ENCODE measurements at places on chromosomes 1 and 21.

- DNase-seq, result no peak
These were observed 76.4 kb upstream of the ZBTB18 start for GRCh38 chr1:243974451-243975292.

DNA sequence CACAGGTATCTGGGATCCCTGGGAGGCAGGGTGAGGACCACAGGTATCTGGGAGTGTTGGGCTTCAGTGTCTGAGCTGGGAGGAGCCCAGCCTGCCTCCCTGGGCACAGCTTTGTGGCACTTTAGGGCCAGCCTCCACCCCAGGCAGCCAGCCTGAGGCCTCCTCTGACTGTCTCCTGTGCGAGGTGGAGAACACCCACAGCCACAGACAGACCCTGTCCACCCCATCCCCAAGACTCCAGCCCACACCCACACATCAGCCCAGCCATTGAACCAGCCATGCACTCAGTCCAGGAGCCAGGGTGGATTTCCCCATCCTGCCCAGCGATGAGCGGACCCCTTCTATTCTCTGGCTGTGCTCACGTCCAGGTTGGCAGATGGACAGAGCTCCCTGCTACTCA, 21.8 kb upstream of the TNFRSF1B start:
- no peak for DNase-seq

DNA sequence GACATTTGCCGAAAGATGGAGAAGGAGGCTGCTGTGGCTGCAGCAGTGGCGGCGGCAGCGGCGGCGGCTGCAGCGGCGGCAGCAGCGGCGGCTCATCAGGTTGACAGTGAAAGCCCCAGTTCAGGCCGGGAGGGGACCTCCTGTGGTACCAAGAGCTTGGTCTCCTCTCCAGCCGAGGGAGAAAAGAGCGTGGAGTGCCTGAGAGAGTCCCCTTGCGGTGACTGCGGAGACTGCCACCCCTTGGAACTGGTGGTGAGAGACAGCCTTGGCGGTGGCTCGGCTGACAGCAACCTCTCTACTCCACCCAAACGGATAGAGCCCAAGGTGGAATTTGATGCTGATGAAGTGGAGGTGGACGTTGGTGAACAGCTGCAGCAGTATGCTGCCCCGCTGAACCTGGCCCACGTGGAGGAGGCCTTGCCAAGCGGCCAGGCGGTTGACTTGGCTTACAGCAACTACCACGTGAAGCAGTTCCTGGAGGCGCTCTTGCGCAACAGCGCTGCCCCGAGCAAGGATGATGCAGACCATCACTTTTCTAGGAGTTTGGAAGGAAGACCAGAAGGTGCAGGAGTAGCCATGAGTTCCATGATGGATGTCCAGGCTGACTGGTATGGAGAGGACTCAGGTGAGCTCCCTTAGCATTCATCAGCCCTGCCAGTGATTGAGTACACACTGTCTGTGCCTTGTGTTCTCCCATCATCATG, 6.3 kb downstream of the ZBTB8B start:
- no peak for DNase-seq

DNA sequence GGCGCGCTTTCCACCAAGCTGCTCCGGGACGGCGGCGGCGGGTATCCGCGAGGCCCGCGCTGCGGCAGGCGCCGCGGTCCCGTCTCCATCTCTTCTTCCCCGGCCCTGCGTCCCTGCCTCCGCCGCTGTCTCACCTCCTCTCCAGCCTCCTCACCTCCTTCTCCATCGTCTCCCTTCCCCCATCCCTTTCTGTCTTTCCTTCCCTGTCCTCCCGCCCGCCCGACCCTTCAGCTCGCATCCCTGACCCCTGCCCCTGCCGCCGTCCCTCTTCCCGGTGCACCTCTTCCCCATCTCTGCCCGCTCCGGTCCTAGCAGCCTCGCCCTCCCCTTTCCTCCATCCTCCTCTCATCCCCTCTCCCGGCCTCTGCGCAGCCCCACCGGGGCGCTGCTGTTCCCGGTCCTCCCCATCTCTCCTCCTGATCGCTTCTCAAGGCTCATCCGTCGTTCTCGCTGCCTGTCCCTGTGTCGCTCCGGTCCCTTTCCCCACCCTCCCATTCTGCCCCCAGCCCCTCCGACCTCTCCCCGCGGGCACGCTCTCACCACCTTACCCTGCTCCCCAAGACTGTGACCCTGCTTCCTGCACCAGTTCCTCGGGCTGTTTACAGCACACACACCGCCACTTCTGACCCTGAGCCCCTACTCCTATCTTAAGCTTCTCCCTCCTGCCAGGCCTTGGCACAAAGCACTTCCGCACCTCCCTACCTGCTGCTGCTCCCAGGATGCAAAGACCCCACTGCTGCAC, 760 bp upstream of the NPHP4 start:
- DNase-seq, result no peak

DNA sequence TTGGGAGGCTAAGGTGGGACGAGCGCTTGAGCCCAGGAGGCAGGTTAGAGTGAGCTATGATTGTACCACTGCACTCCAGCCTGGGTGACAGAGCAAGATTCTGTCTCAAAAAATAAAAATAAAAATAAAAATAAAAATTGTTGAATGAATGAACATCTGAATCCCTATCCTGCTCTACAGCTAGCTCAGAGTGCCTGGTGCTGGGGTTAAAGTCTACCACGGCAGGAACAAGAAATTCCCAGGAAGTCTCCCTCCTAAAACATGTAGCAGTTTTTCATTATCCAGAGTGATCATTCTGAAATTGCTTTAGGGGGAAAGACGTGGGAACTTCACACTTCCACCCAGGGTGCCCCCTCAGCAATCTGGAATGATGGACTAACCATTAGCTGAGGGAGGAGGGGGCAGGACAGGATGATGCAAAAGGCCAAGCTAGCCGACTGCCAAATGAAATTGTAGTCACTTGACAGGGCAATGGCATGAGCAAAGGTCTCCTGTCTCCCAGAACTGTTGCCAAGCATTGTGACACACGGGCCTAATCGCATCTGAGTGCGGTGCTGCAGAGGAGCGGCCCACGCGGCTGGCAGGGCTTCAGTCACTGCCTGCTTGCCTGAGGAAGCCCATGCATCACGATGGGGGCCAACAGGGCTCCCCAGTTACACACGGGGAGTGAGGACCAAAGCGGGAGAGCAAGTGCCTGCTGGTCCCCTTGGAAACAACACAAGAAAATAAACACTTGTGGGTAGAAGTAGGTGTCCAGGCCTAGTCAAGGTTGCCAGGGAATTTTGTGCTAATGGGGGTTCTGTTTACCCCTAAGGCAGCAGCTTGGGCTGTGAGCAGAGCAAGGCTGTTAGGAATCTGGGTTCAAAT, 85.7 kb downstream of the NENF start:
- DNase-seq, result no peak

DNA sequence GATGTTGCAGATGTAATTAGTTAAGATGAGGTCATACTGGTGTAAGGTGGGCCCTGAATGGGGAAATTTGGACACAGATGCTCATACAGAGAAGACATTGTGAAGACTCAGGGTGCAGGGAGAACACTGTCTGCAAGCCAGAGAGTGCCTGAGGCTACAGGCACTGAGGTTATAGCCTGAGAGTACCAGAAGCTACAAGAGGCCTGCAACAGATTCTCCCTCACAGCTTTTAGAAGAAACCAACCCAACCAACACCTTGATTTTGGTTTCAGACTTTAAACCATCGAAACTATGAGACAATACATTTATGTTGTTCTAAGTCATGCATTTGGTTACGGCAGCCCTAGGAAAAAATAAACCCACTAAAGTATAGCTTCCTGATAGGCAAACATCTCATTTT, 321.7 kb upstream of the USP25 start:
- DNase-seq, result no peak

DNA sequence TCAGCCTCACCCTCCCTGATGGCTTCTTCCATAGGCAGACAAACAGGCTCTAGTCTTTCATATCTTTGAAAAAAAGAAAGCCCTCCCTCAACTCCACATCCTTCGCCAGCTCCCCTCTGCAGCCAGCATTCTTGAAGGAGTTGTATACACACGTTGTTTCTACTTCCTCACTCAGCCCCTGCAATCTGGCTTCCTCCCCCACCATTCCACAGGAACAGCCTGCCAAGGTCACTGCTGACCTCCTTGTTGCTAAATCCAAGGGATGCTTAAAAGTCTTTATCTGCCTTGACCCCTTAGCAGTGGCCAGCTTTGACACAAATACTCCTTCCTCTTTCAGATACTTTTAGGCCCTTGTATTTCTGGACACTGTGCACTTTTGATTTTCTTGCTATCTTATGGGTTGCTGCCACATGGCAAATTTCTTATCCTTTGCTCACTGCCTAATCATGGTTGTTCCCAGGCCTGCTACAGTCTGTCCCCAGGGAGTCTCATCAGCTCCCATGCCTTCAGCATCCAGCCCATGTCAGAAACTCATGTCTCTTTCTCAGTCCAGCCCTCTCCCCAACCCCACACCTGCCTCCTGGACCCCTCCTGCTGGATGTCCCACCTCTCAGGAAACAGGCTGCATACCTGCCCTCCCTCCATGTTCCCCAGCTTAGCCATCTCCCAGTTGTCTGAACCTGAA, 8.3 kb downstream of the FAM229A start:
- DNase-seq, result no peak

DNA sequence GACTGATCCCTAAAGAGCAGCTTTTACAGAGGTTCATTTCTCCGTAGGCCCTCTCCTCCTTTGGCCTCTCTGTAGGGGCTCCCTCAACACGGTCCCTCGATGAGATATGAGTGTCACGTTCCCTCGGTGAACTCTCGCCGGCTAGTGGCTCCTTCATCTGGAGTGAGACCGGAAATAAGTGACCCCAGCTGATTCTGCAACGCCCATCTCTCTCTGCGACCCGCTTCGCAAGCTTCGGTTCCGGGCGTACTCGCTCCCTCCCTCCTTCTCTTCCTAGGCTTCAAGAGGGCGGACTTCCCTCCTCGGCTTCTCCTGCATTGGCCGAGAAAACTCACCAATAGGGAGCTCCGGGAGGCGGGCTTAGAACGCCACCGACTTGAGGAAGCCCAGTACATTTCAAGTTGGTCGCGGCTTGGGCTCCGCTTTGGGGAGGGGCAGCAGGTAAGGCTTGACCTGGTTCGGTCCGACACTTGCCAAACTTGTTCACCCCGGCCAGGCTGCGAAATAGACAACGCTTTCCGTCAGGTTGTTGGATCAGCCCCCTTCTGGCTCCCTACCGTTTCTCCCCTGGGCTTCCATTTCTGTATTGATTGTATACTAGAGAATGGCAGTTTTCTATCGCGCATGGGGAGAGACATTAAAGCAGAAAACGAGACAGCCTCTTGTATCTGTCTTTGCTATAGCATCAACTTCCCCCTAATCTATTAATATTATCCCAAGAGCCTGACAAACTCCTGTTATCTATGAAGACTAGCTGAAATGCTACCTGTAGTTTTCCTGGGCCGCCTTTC, at the start of the genes ANKRD34A and POLR3GL:
ANKRD34A (minus strand) TSS at position 248 of the 791 bp plus-strand sequence. CDS start 2,816 bp downstream, outside the sequence.
POLR3GL (plus strand) TSS at position 363 of the 791 bp plus-strand sequence. CDS start 10,176 bp downstream, outside the sequence.
- peak; percentile 80 for DNase-seq

- no peak for DNase-seq
These were observed 81.4 kb upstream of the CASZ1 start for GRCh38 chr1:10877894-10878293.

- no peak for DNase-seq
These were observed 125.5 kb downstream of the CLEC20A start for GRCh38 chr1:178371235-178371634.

DNA sequence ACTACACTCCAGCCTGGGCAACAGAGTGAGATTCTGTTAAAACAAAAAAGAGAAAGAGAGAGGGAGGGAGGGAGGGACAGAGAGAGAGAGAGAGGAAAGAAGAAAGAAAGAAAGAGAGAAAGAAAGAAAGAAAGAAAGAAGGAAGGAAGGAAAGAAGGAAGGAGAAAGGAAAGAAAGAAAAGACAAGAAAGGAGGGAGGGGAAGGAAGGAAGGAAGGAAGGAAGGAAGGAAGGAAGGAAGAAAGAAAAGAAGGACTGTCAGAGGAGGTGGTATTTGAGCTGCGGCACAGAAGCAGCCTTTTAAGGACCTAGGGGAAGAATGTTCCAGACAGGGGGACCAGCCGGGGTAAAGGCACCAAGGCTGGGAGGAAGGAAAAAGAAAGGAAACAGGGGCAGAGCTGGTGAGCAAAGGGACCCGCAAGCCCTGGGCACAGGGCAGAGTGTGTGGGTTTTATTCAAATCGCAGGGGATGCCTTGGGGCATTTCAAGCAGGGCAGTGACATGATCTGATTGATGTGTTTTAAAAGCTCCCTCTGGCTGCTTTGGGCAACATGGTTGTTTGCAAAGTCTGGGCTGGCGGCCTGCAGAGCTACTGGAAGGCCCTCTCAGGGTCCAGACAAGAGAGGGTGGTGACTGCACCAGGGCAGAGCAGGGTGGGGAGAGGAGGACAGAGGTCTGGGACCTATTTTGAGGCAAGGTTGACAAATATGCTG, 176.9 kb upstream of the VAMP3 start:
- no peak for DNase-seq

- peak; percentile 78 for DNase-seq
These were observed 2.5 kb upstream of the MEF2D start for GRCh38 chr1:156502894-156503697.

GRCh38 chr21:37842163-37842919, 73.9 kb downstream of the KCNJ6 start:
- no peak for DNase-seq

GRCh38 chr1:2543543-2544092, 12.6 kb upstream of the TNFRSF14 start:
- DNase-seq, result no peak

DNA sequence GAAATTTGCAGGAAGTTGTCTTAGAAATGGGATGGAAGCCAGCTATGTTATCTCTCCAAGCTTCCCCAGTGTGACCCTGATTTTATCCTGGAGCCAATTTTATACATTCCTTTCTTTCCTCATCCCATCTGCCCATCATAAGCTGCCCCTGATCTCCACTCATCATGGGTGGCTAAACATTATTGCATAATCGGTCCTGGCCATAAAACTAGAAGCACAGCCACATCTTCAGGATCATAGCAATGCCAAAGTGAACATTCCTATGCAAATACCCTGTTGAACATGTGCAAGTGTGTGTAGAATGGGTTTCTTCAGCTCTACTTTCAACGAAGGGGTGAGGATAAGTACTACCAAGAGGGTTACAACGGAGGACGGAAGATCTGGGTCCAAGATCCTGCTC, 50.6 kb upstream of the COG2 start:
- DNase-seq, result no peak
